Activated naive CD4-positive, alpha-beta T cell treated with anti-CD3 and anti-CD28 coated beads, Interleukin-2, amount 50 U/mL, for 16 hours (primary cell): ENCODE measurements at places on chromosomes 13 and 19.

DNA sequence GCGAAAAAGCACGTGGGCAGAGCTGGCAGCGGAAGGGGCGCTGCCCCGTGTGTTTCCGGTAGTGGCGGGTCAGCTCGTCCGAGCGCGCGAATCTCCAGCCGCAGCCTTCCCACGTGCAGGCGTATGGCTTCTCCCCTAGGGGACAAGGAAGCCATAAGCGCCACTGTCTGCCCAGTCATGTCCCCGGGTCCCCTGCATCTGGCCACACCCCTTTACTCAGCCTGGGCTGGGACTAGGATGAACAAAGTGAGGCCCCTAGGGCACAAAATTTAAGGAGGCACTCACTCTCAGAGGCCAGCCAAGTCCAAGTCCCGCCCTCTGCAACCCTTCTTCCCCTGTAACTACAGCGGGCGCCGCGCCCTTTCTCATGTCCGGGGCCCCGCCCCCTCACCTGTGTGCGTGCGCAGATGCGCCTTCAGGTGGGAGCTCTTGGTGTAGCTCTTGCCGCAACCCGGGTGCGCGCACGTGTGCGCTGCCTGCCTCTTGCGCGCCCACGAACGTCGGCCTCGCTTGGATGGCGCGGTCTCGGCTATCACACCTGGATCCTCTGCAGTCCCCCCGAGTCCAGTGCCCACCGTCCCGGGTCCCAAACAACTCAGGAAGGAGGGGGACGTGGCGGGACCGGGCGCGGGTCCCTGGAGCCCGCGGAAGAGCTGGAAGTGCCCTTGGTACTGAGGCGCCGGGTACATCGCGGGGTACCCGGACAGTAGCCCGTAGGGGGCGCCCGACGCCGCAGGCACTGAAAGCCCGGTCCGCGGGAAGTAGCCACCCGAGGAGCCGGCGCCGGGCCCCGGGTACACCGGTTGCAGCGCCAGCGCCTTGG is 1.9 kb downstream of the KLF1 start:
- peak; percentile 96 for DNase-seq

DNA sequence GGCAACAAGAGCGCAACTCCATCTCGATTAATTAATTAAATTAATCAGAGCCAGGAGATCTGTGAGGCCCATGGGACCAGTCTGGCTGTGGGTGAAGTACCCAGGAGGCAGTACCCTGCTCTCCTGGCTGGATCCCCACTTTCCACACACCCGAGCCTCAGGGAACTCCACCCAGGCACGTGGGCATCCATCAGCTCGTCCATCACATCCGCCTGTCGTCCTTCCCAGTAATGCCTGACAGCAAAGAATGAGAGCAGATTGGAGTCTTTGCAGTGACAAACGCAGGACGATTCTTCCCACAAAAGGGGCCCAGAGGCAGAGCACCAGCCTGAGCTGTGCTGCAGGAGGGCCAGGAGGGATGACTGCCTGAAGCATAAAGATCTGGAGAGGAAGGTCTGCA is 35.8 kb downstream of the VSTM2B start:
- no peak for DNase-seq

GRCh38 chr13:99217461-99218110 is 16.9 kb downstream of the UBAC2 start:
- no peak for DNase-seq

GRCh38 chr13:65966991-65967451 is 1263.1 kb downstream of the PCDH9 start:
- no peak for DNase-seq

DNA sequence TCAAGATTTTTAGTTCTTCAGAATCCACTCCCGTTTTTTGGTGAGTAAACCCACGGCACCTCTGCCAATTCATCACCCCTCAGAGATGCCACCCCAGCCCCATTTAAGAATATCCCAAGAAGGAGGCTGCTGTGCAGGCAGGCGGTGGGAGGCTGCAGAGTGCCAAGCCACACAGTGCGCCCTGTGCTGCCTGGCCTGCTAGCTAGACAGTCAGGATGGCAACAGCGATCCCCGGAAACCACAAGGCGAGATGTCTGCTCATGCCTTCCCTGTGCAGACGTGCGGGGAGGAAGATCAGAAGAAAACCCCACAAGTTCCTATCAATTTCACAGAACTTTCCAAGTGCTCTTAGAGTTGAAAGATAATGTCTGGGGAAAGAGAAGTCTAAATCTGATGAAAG is 64.8 kb upstream of the GPR183 start:
- DNase-seq: no peak

DNA sequence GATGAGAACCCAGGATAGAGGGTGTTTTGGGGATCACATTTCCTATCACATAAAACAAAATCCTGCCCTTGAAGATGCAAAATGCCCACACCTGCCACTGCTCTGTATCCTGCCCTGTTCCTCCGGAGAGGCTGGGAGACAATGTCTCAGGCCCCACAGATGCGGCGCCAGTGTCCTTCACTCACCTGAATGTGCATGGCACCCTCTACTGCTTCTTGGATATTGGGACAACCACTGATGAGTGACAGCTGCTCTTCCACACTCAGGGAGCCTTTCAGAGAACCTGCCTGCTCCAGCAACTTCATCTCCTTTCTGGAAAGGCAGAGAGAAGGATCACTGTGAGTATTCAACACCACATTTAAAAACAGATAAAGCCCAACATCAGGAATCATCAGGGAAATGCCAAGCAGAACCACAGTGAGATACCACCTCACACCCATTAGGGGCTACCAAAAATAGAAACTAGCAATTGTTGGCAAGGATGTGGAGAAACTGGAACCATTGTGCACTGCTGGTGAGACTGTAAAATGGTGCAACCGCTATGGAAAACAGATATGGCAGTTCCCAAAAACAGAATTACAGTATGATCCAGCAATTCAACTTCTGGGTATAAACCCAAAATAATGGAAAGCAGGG is 36.4 kb downstream of the CRYL1 start:
- DNase-seq: no peak

DNA sequence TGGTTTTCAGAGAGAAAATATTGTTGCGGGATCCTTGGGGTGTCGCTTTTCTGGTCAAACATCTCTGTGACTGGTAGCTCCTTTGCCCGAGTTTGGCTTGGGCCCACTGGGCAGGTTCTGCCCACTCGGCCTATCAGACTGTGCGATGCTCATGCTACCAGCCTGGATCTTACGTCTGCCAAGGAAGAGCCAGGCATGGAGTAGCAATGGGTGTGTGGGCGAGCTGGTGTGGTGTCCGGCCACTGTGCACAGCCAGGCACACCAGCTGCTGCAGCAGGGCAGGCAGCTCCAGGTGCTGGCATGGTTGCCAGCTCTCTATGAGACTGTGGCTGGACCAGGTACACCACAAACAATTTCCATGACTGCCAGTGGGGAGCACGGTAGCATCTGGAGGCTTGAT is 1351.8 kb upstream of the PCDH20 start:
- DNase-seq: no peak

DNA sequence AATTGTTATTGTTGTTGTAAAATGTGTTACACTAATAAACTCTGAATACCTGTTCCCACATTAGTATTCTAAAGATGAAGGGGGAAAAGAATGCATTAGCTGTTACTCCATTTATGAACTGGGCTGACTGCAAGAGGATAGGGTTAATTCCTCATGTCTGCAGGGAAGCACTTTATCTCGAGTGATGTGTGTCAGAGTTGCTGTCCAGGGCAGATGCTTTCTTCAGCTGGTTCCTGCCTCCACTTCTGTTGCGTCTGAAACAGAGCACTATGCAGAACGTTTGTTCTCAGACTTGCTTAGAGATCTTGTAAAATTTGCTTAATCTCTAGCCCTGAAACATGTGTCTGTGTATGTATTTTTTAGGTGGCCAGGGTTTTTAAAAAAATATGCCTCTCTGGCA is 318.8 kb downstream of the SPRY2 start:
- no peak for DNase-seq

DNA sequence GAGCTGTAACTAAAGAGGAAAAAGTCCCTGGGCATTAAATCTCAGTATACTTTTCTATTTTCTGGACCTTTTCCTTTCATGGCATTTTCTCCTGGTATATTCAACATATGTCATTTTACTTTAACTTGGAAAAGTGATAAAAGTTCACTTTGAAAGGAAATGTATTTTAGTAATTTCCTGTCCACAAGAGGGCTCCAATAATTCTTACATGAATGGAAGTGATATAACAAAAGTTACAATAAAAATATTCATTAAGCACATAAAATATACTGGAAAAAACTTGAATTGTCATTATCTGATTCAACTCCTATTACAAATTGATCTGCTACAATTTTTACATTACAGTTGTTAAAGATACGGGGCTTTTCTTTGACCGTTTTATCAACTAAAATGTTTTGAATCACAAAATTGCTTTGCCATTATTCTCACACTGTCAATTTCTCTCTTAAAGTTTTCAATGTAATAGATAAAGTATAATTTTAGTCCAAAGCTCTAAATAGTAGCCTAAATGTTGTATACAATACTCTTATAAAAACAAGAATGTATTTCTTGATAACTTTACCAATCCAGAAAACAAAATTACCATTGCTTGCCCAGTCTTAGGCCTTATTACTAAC is 4.9 kb downstream of the UBL3 start:
- DNase-seq: no peak

- DNase-seq: no peak
Measured at GRCh38 chr13:89726690-89727435, 1620.6 kb upstream of the MIR17HG start.

GRCh38 chr19:51726049-51726448 is 2.3 kb upstream of the HAS1 start:
- no peak for DNase-seq

DNA sequence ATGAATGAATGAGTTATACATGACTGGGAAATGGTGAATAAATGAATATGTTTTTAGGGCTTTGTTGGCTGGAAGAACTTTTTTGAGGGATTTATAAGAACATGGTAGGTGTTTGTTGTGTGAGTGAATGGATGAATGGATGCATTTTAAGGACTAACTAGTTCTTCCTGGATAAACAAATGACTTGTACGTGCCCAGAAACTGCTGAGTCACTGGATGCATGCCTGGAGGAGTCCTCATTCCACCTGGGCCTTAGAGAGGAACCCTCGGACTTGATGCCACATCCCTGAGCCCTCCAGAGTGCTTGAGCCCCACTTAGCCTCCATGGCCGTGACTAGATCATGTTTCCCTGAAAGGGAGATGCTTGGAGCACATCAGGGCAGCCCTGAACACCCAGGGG is 153.4 kb downstream of the DPF1 start:
- DNase-seq: no peak
